ENCODE measurements at places on chromosomes 2 and 18.

DNA sequence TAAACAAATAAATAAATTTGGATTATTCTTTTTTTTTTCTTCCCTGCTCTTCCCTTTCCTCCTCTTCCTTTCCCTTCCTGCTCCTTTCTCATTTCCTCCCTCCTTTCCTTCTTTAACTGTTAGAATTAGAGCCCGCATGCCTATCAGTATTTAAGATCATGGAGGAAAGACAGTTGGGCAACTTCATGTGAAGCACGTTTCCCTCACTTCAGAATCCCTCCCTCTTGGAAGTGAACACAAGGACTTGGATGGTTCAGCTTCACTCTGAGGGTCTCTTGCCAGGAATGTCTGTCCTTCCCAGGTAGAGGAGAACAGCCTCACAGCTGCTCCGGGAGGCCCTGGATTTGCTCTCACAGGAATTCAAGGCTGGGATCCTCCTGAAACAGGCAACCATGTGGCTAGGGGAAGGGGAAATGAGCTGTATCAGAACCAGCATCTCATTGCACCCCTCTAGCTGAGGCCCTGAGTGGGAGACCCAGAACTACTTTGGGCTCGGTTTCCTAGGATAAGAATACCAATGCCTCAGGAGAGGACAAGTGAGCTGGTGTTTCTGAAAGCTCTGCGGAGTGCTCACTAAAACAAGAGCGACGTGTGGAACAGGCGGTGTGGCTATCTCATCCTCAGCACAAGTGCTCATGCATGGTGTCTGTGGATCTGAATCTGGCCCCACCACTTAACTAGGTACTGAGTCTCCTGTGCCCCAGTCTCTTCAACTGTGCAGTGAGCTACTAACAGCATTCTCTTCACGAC lies 230.5 kb downstream of the MYCN start:
- no peak for DNase-seq

DNA sequence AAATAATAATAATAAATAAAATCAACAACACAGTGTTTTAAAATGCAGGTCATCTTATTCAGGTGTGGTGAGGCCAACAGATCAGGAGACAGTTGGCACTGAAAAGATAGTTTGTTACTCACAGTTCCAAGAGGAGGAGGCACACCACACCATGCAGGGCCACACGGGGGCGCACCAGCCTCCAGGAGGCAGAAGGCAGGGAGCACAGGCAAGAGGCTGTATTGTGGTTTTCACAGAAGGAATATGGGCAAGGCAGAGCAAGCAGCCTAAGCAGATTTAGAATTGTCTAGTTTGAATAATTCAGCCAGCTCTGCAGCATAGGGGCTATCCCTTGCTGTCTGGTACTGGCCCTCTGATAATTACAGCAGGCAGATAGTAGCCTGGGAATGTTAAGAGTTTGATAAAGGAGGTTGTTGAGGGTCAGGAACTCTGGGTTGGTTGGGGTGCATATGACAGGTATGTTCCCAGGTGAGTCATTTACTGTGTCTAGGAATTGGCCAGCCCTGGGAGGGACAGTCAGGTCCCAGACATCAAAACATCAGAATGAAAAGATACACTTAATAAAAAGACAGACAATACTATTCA lies 31.3 kb downstream of the KIAA2012 start:
- DNase-seq, result no peak

- DNase-seq, result no peak
Observed at GRCh38 chr18:57837917-57838548, 34.9 kb upstream of the ATP8B1 start.

DNA sequence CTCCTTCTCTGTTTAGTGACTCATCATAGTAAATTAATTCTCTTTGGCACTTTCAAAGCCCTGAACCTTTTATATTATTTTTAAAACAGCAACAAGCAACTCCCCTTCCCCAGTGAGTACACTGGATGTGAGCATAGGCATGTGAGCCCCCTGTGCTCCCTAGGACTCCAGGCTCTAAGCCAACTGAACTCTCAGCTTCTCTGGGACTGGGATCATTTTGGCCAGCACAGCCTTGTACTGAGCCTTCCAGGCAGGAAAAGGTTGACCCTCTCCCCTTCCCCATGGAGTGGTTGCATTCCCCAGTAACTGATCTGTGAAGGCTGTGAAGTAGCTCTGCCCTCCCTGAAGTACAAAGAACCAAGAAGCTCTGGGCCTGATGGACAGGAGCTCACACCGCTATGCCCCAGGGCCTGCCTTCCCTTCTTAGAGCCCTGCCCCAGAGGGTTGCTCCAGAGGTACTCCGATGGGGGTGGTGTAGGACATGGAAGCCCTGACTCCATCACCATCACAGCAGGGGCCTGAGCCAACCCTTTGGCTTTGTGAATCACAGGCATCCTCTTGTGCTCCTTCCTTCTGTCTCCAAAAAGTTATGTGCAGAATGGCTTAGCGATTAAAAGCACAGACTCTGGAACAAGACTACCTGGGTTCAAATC lies 57.8 kb downstream of the ADD2 start:
- DNase-seq, result no peak

- no peak for DNase-seq
Observed at GRCh38 chr2:26355038-26355995, 8.7 kb upstream of the ADGRF3 start.

GRCh38 chr18:78720456-78721237 lies 259.0 kb upstream of the SALL3 start:
- DNase-seq, result no peak

- no peak for DNase-seq
Observed at GRCh38 chr2:1854729-1855547, 110.6 kb upstream of the PXDN start.

Measured in SIG-M5 (cell line).